ENCODE measurements at places on chromosomes 6 and 20.
A peak's percentile ranks its signal among the peaks of the same experiment; 100 is the strongest.

DNA sequence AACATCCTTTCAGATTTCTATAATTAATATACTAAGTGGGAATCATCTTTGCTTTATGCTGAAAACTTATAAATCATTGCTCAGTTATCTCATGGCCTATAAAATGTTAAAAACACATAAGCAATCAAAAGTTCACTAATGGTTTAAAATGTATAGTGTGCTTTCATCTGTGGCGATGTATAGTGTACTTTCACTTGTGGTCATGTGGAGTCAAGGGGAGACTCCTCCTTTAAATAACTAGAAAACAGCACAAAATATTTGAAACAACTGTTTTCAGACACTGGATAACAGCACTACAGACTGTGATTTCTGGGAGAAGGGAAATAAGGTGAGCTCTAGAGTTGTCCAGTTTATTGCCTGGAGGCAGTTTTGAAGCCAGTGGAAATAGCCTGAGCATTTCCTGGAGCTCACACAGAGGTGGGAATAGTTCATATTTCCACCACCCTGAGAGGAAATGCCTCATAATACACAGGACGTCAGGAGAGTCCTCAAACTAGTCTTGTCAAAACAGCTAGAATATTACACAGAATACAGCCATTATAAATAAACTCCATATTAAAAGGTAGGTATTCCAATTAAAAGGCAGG, 89.4 kb downstream of the CEP162 start:
- DNase-seq, result no peak

DNA sequence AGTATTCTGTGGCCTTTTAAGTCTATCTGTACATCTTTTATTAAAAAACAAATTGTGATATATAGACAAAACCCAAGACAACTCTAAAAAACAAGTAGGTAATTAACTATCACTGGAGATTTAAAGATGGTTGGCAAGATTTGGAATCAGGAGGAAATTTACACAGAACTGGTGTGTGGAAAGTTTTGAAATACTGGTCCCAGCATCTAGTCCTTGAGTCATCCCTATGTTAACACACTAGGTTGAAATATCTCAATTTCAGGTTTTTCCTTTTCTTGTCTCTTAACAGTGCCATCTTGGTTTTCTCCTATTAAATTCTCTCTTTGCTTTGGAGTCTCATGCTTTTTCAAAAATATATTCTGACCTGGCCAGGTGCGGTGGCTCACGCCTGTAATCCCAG, 27.5 kb downstream of the SASH1 start:
- DNase-seq, result no peak

- DNase-seq, result no peak
Measured at GRCh38 chr6:1311400-1312202, at the start of gene FOXQ1. TSS of gene FOXQ1 (plus strand) at chr6:1312098. CDS start at chr6:1312705, 607 bp downstream.

DNA sequence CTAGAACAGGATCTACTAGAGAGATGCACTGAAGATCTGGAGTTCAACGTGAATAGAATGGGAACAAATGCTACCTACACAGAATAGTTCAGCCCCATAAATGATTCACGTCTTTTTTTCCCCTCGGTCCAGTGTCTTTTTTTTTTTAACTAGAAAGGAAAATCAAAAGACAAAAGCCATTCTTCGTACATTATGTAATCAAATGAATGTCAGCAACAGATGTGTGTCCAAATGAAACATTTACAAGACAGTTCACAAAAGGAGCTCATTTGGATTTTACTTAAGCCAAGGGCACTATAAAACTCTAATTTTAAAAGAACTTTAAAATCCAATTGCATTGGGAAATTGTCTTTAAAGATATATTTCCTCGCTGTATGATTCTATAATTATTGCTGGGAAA, 42.4 kb downstream of the FAM184A start:
- no peak for DNase-seq

GRCh38 chr6:29791786-29792122, 35.9 kb upstream of the HLA-G start:
- DNase-seq, result no peak

DNA sequence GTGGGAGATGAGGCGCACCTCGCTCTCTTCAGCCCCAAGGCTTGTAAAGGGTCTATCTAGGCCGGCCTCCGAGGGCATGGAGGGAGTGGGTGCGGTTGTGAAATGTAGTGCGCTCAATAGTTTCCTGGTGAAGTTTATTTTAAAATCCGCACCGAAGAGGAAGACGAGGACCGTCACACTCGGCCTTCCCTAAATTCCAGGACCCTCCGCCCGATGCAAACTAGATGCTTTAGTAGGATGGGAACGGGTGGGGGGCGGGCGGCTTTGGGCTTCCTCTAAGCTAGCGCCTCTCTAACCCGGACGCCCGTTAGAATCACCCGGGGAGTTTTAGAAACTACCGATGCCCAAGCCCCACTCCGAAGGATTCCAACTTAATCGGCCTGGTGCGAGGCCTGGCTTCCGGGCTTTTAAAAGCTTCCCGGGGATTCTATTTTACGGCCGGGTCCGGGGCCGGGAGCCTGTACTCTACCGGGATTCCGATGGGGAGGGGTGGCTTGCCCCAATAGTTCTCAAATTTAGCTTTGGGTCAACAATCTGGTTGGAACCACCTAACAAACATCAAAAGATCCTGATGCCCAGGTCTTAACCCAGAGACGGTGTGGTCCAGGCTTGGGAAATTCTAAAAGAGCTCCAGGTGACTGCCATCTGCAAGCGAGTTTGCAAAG, 548 bp upstream of the BCAS4 start:
- no peak for DNase-seq

DNA sequence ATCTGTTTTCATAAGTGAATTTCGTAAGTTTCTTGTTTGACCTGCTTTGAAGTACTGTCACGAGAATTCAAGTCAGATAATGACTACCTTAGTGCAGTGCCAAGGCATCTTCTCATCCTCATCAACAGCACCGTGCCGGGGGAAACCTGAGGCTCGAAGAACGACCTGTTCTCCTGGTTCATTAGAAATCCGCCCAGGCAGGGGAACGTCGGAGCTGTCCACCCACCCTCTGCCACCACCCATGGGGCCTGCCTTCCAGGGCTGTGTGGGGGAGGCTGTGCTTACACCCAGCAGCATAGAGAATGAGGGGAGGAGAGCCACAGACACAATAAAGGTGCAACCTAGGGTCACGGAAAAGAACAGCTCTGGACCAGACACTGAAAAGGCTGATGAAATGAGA, 101.6 kb downstream of the RAMACL start:
- no peak for DNase-seq

DNA sequence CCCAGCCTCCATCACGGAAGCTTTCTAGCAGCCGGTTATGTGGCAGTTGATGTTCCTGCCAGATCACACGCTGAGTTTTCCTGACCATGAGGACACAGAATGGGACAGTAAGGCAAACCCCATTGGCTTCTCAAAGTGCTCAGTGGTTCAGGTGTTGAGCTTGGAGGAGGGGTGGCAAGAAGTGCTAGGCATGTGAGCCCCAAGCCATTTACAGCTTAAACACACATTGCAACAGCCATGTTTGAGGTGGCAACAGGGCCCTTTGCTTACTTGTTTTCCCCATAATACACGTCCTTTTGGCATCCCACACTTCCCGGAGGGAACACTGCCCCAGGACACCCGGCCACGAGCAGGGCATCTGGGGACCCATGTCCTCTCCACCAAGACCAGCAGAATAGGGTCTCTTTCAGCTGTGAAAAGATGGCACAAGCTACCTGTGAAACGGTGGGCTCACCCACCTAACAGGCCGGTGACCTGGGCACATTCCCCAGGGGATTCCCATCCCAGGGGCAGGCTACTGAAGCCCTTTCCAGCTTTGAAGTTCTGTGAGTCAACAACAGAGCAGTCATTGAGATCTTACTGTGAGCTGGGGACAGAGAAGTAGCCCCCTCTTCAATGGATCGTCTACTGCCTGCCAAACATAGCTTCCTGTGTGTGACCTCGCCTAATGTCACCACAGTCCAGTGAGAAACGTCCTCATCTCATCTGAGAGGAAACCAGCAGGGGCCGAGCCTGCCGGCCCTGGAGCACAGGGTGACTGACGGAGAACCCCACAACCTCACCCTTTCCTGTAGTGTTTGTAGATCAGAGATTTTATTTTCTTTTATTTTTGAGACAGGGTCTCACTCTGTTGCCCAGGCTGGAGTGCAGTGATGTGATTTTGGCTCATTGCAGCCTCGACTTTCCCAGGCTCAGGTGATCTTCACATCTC, 4.0 kb upstream of the TLDC2 start:
- no peak for DNase-seq

- DNase-seq, result no peak
Measured at GRCh38 chr20:44370639-44371218, 15.2 kb downstream of the HNF4A start.

GRCh38 chr6:126531286-126531685, 191.4 kb downstream of the CENPW start:
- DNase-seq, result no peak

DNA sequence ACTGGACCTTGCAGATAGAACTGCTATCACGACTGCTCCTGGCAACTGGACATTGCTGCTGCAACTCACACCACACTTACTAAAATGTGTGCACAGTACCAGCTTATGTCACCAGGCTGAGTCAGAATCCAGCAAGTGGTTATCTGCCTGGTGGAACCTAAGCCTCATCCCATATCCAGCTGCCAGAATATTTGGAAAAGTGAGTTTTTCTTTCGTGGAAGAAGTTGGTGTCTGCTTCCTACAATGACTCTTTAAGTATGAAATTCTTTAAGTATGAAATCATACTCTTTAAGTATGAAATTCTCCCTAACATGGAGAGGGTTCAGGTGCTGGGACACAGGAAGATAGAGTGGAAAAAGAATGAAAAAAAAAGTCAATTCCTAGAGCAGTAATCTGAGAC, 16.4 kb upstream of the POLR1H start:
- no peak for DNase-seq

DNA sequence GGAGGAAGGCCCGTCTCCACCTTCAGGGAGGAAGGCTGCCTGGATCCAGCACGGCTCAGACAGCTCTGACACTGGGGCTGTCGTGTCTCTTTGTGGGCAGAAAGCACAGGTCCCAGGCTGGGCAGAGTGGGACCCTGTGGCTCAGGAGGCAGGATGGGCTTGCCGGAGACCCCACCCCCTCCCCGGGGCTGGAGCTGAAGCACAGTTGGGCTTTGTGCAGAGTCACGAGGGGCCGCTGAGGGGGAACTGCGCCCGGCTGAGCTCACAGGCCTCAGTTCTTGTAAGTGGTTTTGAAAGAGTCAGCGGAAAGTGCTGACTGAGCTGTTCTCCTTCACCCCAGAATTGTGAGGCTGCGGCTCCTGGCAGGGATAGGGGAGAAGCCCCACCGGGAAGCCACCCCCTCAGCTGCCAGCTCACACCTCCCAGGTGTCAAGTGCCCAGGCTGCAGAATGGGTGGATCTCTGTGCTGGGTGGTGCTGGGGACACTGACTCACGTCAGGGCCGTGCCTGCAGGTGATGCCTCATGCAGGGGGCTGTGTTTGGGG, 145.5 kb upstream of the RNF24 start:
- peak; percentile 20 for DNase-seq

- no peak for DNase-seq
Measured at GRCh38 chr6:16559071-16559470, 202.2 kb downstream of the ATXN1 start.

DNA sequence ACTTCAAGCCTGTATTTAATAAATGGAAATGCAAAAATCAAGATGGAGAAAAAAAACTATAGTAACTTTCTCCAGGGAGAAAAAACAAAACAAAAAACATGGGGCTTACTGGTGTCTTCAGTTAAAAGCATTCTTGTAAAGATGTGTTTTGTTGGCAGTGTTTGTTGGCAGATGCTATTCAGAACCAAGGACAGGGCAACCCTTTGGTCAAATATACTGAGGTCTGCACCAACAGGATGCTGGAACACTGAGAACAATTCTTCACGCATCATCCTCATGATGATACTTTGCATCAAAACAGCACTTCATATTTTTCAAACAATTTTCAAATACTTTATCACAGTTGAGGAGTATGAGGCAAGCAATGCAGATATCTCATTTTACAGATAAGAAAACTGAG, 63.7 kb upstream of the CBLN4 start:
- DNase-seq, result no peak

DNA sequence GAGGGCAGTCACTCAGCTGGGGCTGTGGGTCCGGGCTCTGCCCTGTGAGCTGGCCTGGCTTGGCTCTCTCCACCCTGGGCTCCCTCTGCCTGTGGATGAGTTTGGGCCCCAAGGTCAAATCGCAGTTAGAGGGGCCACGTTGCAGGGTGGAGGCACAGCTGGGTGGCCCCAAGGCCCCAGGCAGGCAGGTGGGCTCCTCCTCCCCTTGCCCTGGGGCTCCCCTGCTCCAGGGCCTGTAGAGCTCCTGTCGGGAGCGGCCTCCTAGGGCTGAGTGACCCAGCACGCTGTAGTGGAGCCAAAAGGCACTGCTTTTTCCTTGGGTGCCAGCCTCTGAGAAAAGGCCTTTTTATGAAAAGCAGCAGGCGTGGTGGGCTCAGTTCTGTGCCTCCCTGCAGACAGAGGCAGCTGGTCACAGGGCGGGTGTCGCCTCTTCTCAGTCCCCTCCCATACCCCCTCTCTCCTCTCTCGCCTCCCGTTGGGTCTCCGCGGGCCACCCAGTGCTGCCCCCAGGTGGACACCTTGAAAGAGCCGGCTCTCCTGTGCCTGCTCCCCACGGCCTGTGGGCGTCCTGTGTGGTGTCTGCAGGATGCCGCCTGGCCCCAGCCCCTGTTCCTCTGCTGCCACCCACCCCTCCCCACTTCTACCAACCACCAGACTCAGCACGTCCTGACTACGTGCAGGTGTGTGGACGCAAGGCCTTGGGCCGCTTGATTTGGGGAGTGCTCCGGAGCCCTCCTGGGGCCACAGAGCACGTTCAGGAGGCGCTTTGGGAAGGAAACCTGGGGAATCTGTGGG, 13.2 kb downstream of the SS18L1 start:
- DNase-seq, result peak; percentile 55

DNA sequence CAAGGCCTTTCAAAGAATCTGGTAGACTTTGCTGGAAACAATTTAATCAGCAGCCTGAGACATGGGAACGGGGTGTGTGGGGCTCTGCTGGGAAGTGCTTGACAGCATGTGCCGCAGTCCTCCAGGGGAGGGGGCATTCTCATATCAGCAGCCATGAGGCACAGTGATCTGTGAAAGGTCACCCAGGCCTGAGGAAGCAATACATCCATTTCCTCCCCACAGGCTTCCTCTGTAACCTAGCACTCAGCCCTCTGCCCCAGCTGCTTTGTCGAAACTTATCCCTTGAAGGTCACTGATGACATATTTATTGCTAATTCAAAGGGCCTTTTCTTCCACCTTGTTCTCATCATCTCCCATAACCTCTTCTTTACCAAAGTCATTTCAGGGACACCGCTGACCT, 103.3 kb downstream of the TNFAIP3 start:
- peak; percentile 12 for DNase-seq

DNA sequence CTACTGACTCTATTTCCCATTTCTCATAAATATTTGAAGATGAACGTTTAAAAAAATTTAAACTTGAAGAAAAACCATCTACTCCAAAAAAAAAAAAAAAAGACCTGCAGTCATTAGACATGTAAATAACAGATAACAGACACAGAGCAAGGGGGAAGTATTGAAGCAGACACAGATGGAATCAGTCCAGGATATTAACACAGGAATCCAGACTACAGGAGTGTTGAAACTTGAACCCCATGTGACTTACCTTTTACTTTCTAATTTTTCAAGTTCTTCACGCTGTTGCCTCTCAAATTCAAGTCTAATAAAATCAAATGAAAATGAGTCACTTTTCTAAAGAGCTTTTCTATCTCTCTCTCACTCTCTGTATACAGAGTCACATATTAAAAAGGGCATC, 191.8 kb downstream of the KIF16B start:
- no peak for DNase-seq
